GM12892 (cell line): ENCODE measurements at places on chromosomes 1 and 21.

DNA sequence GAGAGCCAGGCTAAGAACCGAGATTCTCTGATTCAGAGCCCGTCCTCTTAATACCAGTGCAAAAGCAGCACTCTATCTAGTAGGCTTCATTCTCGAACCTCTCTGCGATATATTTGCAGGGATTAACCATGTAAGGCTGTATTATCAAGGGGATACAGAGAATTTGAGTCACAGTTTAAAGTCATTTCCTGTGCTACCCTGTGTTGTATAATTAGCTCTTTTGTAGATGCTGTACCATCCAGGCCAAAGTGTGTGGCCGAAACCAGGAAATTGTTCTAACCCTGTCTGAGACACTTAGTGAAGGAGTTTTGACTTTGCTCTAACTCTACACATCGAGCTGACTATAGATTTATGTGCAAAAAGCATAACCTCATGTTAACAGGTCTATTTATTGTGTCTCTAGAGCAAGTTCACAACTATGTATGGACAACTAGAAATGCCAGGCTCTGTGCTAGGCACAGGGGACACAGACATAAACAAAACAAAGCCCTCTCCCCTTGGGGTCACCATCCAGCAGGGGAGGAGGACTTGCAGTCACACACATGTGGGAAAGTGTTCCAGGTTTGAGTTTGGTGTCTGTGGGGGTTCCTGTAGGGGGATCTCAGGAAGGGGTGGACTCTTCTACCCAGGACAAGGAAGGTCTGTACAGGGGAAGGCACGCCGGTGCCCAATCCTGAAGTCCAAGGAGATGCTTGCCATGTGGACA lies 182.2 kb downstream of the DHRS3 start:
- DNase-seq: no peak

- no peak for DNase-seq
Measured at GRCh38 chr1:162107911-162108310, 38.4 kb downstream of the NOS1AP start.

DNA sequence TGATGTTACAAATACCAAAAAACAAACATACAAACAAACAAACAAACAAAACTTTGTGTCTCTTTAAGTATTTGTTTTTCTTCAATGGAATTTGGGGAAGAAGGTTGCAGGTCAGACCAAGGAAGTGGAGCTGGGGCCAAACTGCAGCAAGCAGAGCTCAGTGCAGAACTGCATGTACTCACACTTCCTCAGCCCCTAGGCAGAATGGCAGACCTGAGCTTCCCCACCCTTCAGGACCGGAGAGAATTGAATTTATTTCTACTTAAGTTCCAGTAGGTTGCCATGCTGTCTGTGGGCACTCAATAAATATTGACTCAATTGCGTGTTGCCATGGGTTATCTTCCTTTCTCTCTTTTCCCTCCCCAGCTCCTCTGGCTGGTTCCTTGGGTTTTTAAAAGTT lies 173.6 kb downstream of the PTGER3 start:
- DNase-seq: no peak

- no peak for DNase-seq
Measured at GRCh38 chr1:2258996-2259395, 30.9 kb downstream of the SKI start.

DNA sequence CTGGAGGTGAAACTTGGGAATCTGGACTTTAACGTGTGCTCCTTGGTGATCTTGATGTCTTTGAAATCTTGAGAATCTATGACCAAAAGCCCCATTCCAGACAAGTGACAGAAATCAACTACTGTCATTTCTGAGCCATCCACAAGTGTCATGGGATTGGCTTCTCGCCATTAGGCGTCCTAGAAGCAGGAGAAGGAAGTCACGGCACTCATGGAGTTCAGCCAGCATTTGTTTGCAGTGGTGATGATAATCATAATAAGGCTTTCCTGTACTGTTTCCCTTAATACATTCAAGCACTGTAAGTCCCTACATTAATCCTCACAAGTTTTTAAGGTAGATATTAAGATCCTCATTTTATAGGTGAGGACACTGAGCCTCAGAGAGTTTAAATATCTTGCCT lies 11.9 kb downstream of the F5 start:
- no peak for DNase-seq

GRCh38 chr1:91070298-91070697 lies 48.5 kb upstream of the ZNF644 start:
- DNase-seq: no peak

DNA sequence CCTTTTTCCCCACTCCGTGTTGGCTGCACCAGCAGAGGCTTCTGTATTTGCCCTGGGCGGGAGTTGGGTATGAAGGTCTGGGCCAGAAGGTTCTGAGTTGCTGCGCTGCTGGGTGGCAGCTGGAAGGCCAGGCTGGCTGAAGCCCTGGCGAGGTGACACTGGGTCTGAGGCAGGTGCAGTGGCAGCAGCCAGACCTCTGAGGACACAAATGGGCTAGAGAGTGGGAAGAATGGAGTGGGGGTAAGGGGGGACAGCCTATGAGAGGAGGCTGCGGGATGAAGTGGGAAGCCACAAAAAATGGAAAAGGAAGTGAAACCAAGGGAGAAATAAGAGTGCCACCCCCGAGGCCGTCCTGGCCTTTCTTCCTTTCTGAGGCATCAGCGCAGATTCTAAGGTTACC lies 53.2 kb downstream of the STX6 start:
- no peak for DNase-seq

GRCh38 chr1:184646824-184647223 lies 107.8 kb downstream of the EDEM3 start:
- DNase-seq: no peak

GRCh38 chr1:66450847-66451246 lies 83.1 kb upstream of the SGIP1 start:
- DNase-seq: no peak

- no peak for DNase-seq
Measured at GRCh38 chr1:93779540-93780165, 98.0 kb upstream of the BCAR3 start.

GRCh38 chr1:38444770-38445442 lies 398.3 kb upstream of the POU3F1 start:
- no peak for DNase-seq

- DNase-seq: no peak
Measured at GRCh38 chr1:6424000-6424565, 493 bp upstream of the ESPN start.

DNA sequence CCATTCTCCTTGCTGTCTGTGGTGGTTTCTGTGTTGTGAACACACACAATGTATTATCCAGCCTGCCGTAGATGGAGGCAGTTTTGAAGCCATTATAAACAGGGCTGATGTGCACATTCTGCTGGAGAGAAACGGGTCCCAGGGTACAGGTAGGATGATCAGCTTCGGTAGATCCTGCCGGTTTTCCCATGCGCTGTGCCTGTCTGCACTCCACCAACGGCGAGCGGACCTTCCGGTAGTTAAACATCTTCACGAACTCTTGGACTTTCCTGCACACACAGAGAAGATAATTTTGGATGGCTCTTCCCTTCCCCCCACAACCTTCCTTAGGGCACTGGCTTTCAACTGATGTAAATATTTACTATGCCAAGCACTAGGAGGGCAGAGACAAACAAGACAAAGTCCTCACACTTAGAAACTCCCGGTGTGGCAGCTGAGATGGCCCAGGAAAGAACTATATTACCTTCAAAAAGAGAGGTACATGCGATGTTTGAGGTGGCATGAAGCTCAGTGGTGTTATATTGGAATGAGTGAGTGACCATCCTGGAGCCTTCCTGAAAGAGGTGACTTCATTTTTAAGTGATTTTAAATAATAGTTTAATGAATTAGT lies 41.7 kb downstream of the ALPL start:
- no peak for DNase-seq

GRCh38 chr1:215202868-215203267 lies 120.3 kb downstream of the KCNK2 start:
- DNase-seq: no peak

- no peak for DNase-seq
Measured at GRCh38 chr21:33189237-33189636, 40.5 kb upstream of the IFNAR2 start.

DNA sequence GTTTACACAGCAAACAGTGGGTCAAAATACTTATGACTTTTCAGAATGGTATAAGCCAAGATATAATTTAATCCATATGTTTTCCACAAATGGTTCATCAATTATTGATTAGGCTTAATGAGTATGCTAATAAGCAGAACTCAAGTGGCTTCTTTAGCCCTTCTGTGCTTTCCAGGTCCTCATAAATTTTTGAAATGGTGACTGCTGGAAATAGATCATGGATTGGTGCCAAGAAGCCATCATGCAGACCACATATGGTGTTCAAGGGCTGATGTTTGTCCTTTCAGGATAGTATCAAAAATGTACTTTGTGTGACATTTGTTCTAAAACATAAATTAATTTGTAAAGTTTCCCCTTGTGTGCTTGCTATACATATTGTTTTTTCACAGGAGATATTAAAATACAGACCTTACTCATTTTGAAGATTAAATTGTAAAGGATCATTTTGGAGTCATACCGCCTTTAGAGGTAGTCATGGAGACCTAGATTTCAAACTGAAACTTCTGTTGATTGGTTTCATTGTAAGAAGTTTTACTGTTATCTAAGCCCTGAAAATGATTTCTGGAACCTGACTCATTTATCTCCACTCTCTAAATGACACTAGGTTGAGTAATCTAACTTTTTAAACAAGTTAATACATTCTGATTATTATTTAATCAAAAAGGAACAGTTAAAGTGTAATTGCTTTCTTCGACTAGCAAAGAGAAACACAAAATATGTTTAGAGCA lies 507.9 kb downstream of the PLA2G4A start:
- no peak for DNase-seq

DNA sequence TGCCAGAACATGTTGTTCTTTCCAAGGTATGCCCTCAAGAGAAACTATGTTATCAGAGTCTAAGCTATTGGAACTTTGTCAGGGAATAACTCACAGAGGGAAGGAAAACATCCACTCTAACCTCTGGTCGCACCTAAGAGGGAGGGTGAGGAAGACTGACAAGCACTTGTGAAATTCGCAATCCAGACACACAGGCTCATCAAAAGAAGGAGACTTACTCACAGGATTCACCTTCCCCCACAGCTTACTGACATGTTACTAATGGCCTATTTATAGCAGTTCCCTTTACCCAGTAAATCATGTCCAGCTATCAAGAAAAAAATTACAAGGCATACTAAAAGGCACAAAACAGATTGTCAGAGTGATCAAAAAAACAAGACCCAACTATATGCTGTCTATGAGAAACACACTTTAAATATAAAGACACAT lies 36.9 kb downstream of the WDR64 start:
- DNase-seq: no peak

- DNase-seq: no peak
Measured at GRCh38 chr1:64693406-64693805, 51.5 kb upstream of the RAVER2 start.

GRCh38 chr1:244314921-244315559 lies 136.7 kb downstream of the ADSS2 start:
- DNase-seq: no peak

- DNase-seq: no peak
Measured at GRCh38 chr1:30776097-30777059, 18.8 kb upstream of the LAPTM5 start.

- DNase-seq: no peak
Measured at GRCh38 chr1:96579636-96580035, 141.9 kb upstream of the PTBP2 start.

GRCh38 chr1:43763497-43763973 lies 56.2 kb downstream of the ST3GAL3 start:
- DNase-seq: peak; percentile 25

DNA sequence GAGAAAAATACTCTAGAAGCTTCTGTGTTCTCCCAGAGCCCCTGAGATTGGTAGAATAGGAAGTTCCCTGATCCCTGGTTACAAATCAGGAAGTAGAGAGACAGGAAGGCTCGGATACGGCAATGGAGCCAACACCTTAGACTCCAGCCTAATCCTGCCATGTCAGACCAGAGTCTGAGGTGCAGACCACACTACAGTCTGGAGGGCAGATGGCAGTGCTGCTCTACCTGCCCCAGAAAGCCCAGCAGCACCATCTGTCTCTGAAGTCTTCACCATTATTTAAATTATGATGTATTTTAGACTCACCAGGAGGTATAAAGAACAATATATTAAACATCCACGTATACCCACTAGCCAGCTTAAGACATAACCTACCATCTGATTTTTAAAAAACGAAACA lies 93.0 kb downstream of the MTR start:
- no peak for DNase-seq

DNA sequence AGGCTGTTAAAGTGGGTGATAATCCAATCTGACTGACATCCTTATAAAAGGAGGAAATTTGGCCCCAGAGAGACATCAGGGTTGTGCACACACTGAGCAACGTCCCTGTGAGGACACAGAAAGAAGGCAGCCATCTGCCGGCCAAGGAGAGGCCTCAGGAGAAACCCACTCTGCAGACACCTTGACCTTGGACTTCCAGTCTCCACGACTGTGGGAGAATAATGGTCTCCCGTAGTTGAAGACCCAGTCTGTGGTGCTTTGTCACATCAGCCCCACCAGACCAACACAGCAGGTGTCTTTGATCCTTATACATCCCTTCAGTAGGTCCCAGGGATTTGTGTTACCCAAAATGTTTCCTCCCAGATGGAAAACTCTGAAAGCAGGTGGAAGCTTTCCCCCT lies 4.2 kb upstream of the DNAJC28 start:
- DNase-seq: no peak

DNA sequence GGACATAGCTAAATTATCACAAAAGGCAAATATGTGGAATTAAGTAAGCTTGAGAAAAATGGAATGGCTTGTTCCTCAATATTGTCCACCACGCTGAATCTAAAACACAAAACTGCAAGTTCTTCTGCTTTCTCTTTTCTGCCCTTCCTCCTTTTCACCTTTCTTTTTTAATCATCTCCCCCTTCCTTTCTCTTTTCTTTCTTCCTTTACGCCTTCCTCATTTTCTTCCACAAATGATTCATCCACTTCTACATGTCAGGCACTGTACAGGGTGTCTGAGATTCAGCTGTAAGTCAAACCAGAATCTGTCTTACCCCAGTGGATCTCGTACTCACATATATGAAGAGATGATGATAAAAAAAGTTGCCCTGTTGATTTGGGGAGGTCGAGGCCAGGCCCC lies 1182.5 kb downstream of the MRPL39 start:
- no peak for DNase-seq

DNA sequence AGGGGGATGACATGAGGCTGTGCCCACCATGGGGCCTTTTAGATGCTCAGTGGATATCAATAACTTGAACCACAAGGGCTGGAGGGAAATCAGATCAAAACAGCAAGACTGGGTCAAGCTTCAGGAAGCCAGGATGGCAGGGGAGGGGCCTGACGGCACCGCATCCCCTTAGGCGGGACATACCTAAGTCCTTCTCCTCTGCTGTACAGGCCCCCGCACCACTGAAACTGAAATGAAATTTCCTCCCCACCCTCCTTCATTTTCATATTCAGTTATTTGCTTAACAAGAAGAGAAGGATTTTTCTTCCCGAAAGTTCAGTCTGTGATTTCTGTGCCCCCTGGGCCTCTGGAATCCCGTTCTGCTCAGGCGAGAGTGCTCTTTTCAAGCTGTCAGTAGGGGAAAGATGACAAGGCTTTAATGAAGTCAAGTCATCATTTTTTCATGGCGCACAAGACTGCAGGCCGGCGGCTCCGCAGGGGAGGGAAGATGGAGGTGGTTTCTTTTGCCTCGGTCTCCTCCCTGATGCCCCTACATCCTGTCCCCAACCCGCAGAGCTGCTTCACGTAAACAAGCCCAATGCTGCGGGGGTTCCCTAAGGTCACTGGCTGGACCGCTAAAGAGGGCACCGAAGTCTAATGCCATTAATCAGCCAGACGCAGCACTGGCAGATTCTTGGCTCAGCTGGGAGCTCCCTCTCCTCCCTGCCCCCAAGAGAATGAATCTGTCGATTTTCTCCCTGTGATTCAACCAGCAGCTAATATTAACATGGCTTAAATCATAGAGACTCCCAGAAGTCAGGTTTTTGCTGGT lies 264.8 kb downstream of the C1orf94 start:
- no peak for DNase-seq
